HS-27A (cell line): ENCODE measurements at places on chromosomes 5 and 9.

DNA sequence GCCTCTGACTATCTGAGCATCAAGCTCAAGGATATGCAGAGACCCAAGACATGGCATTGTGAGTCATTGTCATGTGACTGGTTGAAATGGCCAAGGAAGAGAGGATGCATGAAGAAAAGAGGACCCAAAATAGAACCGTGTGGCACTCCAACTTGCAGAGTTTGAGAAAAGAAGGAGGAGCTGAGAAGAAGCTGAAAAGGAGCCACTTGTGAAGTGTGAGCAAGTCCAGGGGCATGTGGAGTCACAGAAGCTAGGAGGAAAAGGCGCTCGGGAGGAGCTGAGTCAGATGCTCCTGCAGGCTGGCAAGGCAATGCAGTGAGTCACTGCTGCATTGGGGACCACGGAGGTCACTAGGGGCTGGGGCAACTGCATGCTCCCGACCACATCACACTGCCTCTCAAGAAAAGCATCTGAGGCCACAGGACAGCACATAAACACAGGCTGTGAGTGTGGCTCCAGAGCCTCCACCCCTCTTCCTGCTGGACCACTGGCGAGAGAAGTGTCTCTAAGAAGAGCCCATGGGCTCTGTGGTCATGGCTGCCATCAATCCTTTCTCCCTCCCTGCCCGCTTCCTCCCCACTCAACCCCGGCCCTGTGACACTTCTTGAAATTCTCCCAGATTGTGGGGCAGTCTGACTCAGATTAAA lies 197.6 kb downstream of the DRD1 start:
- DNase-seq, result peak; percentile 59

- DNase-seq, result no peak
These were observed 187.5 kb downstream of the TMEM38B start for GRCh38 chr9:105881654-105882349.

DNA sequence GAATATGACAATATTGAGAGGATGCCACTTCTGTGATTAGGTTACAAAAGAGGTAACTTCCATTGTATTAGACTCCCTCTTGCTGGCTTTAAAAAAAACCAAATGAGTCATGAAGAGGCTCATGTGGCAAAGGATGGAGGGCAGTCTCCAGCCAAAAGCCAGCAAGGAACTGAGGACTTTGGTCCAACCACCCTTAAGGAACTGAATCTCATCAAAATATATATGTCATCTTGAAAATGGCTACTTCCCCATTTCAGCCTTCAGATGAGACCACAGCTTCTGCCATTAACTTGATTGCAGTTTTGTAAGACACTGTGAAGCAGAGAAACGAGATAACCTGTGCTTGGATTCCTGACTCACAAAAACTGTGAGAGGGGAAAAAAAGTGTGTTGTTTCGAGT lies 15.5 kb upstream of the TRIM32 start:
- no peak for DNase-seq

- DNase-seq, result no peak
These were observed 18.5 kb upstream of the RORB start for GRCh38 chr9:74478606-74479005.

- DNase-seq, result no peak
These were observed 511.5 kb upstream of the CYLC2 start for GRCh38 chr9:102483651-102484050.

DNA sequence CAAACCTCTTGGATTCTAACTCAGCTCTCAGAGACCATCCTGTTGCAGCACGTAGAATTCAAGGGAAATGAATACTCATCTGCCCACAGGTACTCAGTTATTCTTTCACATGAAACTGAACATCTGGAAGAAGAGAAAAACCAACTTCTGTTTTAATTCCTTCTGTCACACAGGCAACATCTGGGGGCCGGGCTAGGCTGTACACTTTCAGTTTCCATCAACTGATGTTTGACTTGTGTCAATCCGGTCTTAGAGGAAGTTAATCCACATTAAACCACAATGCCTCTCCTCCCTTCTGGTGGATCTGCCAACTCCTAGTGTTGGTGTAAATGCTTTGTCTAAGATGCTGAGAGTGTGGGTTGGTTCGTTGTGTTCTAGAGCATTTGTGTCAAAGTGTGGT lies 17.6 kb downstream of the DMRT3 start:
- DNase-seq, result no peak

GRCh38 chr5:139457241-139457640 lies 5.3 kb downstream of the ECSCR start:
- DNase-seq, result no peak

DNA sequence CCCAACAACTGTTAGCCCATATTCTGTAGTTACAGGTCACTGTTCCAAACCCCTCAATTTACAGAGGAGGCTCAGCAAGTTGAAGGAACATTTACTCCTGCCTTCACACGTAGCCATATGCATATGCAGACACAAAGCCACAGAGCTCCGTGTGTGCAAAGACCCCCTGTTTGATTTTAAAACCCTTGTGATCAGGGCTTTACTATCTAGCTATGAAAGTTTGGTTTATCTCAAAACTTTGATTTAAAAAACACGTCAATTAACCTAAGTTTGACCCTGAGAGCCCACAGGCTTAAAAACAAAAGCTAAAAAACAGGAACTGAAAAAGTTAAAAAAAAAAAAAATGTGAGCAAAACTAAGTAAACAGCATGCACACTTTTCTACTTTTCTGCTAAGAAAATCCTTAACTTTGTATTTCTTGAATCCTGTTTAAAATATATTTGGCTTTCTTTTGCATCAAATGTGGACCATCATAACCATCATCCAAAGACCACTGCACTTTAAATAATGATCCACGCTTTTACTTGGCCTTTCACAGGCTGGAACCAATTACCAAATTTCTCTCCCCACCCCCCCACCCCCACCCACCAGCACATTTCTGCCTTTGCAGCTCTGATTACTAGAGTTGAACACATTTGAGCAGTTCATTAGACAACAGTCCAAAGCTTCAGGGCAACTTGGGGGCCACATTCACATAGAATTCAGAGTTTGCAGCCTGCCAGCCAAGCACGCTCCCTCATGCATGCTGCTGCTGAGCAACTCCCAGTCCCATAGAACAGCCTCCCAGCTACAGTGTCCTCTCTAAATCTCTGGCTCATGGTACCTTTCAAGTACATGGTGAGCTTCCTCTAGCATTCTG lies 128.8 kb upstream of the MAP3K1 start:
- no peak for DNase-seq

DNA sequence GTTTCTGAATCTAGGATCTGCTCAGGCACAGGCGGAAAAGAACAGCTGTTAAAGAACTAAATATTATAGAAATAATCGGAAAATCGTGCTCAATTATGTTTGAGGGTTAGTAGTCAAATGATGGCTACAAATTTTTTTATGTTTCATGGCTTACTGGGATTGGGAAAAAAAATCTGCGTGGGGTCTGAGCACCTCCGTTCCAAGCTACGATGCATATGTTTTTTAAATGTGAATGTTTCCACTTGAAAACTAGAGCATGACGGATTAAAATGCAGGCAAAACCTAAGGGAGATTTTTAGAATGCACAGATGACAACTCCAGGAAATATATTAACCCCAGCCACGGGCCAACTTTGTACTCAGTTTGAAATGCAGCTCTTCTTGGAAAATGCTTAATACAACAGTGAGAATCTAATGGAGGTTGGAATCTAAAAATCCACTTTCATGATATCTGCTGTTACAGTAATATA lies 5.3 kb downstream of the OTP start:
- no peak for DNase-seq

DNA sequence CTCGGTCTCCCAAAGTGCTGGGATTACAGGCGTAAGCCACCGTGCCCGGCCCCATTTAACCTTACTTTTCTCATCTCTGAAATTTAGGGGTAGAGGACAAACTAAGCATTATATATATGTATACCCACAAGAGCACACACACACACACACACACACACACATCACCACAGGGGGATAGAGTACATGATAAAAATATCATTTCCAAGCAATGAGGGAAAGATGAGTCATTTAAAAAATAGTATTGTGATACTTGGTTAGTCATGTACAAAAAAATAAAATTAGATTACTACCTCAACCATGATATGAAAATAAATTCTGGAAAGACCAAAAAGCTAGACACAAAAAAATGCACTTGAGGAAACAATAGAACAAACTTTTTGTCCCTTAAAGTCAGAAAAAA lies 67.2 kb downstream of the CDH18 start:
- DNase-seq, result no peak

DNA sequence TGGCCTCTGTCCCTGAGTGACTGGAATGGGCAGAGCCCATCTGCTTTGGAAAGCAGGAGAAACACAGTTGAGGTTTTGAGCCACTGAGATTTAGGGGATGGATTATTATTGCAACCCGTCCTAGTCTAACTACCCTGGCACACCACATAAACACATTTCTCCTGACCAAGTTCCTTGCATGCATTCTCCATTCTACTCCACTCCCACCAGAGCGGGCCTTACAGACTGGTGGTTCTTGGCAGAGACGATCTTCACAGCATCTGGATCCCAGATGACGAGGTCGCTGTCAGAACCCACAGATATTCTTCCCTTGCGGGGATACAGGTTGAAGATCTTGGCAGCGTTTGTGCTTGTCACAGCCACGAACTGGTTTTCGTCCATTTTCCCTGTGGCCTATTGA lies 111.0 kb downstream of the DPYSL3 start:
- no peak for DNase-seq

GRCh38 chr9:75010570-75010969 lies 17.5 kb downstream of the CARNMT1 start:
- no peak for DNase-seq

GRCh38 chr5:83145241-83145640 lies 67.9 kb downstream of the XRCC4 start:
- DNase-seq, result no peak
